Stimulated activated CD4-positive, alpha-beta T cell treated with anti-CD3 and anti-CD28 coated beads, Interleukin-1b, Interleukin-23, amount 100 ng/mL, for 1 hour (primary cell): ENCODE measurements at places on chromosomes 6 and 20.
A peak's percentile ranks its signal among the peaks of the same experiment; 100 is the strongest.

GRCh38 chr6:16343593-16343992 is 105.2 kb downstream of the GMPR start:
- no peak for DNase-seq

DNA sequence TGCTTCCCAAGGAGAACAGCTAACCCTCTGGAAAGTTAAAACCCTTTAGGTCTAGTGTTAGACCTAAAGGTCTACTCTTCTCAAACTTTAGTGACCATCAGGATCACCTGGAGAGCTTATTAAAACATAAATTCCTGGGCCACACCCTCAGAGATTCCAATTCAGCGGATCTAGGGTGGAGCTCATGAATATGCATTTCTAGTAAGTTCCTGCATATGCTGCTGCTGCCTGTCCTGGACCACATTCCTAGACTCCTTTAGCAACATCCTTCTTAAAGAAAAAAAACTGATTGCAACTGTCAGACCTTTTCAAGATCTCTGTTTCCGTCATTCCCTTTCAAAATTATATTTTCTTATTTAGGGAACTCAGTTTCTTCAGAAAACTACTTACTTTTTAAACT is 31.2 kb downstream of the SNAP25 start:
- DNase-seq: no peak

DNA sequence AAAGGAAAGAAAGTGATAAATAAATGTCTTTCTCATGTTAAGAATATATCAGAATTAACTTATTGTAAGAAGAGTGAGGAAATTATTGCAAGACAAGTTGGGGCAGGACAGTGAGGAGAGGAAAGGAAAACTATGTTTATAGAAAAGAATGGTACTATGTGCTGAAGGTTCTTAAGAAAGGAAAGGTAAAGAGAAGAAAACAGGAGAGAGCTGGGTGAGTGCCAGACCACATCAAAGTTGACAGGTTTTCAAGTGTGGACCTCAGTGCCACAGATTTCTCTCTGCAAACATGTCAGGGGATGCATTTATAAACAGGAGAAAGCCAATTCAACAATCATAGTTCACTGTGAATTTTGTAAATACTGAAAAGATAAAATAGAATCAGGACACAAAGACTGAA is 439.2 kb downstream of the PKHD1 start:
- no peak for DNase-seq

DNA sequence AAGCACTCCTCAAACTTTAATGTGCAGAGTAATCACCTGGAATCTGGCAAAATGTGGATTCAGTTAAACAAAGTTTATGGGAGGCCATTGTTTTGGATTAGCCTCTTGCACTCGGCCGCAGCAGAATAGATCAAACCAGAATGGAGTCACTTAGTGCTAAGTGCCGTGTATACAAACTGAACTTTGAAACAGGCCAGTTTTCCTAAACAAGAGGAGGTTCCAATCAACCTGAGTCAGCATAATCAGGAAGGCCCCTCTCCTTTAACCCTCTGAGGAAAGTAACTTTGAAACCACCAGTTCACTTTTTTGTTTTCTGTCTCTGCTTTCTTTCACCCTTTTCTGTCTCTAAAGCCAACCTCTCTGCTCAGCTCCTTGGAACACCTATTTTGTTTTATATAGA is 92.2 kb downstream of the UST start:
- no peak for DNase-seq

GRCh38 chr20:47610247-47610944 is 108.7 kb downstream of the NCOA3 start:
- peak; percentile 43 for DNase-seq

DNA sequence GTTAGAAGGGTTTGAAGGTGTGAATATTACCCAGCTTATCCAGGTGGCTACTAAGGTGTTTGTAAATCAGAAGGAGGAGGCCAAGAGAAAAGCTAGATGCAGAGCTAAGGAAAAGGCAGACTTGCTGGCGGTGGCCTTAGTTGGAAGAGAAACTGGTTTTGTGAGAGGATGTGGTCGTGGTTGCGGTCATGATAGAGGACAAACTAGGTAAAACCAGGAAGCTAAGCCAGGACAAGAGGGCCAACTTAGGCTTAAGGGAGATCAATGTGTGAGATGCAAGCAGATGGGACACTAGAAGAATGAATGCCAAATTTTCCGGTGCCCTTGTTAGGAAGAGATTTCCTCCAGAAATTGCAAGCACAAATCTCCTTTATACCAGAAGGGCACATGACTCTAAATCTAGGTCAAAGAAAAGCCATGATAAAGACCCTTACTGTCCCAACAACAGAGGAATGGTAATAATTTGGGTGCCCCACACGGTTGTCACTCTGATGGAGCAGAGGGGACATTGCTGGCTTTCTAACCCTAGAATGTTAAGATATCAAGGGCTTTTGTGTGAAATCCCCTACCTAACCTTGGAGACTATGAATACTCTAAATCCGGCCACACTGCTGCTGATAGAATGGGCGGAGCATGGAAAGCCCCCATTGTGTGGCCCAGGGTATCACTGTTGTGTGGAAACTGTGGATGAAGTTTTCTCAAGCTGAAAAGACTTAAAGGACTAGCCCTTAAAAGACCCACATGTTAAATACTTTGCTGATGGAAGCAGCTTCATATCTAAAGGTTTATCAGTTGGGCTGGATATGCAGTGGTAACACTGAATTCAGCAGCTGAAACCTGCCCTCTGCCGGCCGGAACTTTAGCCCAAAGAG is 7.8 kb downstream of the IL22RA2 start:
- DNase-seq: no peak

GRCh38 chr6:130632897-130633296 is 194.3 kb upstream of the SMLR1 start:
- no peak for DNase-seq

DNA sequence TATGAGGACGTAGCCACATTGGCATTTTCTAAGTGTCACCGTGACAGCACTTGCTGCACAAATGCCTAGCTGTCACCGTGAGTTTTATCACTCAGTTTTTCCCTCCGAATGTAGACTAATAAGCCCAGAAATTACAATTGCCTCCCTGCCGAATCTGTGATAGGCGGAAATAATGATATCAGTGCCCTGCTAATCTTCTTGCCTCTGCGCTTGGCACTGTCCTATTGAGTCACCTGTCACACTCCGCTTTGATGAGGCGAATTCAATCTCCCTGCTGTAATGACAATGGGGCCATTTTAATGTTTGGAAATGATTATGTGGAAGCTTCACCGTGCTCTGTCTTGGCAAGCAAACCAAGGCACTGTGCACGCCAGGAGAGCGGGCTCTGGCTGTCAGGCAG is 112.8 kb downstream of the LINC00237 start:
- DNase-seq: no peak

DNA sequence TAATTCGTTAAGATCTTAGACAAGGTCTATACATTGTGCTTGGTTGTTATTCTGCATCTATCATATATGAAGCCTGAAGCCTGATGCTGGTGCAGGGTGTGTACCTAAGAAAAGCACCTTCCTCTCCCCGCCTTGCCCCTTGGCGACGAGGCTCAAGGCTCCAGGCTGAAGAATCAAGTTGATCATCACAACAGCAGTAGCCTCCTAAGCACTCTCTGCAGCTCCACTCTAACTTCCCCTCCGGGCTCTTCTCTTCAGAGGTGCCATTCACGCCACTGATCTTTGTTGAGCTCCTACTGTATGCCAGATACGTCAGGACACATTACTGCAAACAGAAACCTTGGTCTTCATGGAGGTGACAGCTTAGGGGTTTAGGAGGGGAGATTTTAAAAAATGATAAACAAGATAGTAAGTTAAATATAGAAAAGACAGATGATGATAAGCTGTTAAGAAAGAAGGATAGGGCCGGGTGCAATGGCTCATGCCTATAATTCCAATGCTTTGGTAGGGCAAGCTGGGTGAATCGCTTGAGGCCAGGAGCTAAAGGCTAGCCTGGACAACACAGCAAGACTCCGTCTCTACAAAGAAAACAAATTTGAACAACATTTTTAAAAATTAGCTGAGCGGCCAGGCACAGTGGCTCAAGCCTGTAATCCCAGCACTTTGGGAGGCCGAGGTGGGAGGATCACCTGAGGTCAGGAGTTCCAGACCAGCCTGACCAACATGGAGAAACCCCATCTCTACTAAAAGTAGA is 38.4 kb upstream of the ZNF217 start:
- no peak for DNase-seq

- no peak for DNase-seq
Observed at GRCh38 chr6:125201961-125202729, 48.6 kb downstream of the TPD52L1 start.

DNA sequence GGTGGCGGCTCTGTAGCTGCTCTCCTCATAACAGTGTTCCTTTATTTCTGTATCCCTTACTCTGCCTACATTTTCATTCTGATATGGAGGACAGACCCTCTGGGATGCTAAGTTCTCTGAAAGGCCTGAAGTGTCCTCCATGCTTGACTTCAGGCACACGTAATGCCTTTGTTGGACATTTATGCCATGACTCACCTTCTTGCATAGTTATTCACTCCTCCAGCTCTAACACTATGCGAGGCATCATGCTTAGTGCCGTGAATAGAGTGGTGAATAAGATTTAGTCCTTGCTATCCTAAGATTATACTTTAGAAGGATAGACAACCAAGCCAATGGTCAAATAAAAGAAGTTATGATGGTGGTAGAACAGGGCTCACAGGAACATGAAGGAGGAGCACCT is 760.9 kb upstream of the FLRT3 start:
- DNase-seq: no peak
